GM23338 (cell line): ENCODE measurements at places on chromosomes 12 and 14.

DNA sequence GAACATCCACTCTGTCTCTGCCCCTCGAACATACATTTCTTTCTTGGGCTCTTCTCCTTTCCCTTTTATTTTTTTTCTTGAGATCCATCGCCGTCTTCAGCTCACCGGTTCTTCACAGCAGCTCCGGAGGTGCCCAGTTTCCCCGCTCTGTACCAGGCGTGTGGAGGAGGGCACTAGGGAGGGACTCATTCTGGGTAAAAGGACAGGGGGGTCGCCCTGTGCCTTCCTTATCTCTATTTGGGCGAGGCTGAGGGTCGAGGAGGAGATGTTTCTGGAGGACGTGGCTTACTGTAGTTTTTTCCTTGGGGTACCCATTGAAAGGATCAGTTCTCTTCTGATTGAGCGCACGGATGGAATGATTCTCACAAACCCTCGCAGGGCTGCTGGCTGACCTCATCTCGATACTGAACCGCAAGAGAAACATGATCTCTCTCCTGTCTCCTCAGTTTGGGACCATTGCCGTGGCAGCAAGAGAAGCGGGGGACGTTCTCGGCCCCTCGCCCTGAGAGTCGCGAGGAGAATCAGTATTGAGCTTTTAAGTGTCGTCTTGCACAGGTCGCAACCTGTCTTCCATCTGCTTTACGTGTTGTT is 386 bp downstream of the LIN52 start:
- peak; percentile 67 for DNase-seq

DNA sequence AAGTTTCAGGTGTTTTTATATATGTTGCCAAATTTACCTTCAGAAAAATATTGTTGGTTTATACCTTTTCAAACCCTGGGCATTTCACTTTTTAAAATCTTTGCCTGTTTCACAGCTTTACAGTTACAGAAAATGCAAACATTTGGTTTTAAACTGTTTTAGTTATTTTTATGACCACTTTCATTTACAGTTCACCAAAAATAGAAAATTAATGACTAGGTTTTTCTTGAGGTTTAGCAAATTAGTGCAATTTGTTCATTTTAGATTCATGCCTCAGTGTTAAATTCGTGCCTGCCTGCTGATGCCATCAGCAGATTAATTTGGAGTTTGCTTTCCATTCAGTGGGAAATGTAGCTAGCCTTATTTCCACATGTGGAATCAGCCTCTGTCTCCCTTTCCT is 45.5 kb downstream of the RIC8B start:
- no peak for DNase-seq

DNA sequence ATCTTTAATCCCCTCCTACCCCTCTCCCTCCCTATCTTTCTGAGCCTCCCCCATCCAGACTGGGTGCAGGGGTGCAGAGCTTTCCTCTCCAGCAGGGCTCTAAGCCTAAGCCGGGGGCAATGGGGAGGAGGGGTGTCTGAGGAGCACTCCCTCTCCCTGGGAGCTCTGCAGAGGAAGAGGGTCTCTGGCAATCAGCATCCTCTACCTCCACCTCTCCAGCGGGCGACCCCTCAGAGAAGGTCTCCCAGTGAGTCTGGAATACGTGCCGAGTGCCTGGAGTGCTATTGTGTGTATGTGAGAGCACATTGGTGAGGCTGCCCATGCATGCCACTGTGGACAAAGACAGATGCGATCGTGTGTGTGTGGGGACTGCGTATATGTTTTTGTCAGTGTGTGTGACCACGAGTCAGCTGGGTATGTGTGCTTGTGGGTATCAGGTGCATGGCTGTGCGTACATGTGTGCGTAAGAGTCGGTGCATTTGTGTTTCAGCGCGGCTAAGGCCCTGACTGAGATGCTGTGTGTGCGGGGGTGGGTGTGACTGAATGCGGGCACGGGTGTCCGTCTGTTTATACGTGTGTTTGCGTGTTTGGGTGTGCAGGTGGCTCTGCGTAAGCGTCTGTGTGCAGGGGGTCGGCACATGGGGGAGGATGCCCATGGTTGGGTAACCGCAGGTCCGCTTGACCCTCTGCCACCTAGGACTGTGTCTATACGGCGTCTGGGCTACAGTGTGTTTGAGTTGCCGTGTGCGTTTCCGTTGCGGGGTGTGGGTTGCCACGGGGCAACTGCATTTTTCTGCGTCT is 905 bp upstream of the DLK1 start:
- DNase-seq, result no peak

GRCh38 chr14:99475179-99475578 is 5.5 kb downstream of the SETD3 start:
- peak; percentile 28 for DNase-seq

GRCh38 chr12:88245905-88246304 is 103.8 kb downstream of the TMTC3 start:
- no peak for DNase-seq

GRCh38 chr12:127485528-127485927 is 781.4 kb upstream of the TMEM132C start:
- DNase-seq, result no peak

DNA sequence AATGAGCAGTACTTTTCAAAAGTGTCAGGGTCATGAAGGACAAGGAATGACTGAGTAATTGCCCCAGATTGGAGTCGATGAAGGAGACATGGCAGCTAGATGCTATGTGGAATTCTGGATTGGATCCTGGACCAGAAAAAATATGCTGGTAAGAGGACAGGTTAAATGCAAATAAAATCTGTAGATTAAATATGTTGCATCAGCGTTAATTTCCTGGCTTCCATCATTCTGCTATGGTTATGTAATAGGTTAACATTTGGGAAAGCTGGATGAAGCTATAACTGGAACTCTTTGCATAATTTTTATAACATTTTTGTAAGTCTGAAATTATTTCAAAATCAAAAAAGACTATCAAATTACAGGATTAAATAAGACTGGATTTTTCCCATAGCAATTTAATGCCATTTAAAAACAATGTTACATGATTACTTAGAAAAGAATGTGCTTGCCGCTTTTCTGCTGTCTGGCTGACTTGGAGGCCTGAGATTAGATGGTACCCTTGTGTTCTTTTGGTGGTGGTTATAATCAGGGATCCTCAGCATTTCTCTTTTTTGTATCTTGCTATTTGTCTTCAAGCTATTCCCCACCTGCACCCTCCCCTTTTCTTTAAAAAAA is 65.1 kb downstream of the FBXW8 start:
- no peak for DNase-seq
